ENCODE measurements at places on chromosomes 2 and 18.
A peak's percentile ranks its signal among the peaks of the same experiment; 100 is the strongest.

GRCh38 chr2:168567836-168568235 lies 111.8 kb downstream of the CERS6 start:
- no peak for DNase-seq

DNA sequence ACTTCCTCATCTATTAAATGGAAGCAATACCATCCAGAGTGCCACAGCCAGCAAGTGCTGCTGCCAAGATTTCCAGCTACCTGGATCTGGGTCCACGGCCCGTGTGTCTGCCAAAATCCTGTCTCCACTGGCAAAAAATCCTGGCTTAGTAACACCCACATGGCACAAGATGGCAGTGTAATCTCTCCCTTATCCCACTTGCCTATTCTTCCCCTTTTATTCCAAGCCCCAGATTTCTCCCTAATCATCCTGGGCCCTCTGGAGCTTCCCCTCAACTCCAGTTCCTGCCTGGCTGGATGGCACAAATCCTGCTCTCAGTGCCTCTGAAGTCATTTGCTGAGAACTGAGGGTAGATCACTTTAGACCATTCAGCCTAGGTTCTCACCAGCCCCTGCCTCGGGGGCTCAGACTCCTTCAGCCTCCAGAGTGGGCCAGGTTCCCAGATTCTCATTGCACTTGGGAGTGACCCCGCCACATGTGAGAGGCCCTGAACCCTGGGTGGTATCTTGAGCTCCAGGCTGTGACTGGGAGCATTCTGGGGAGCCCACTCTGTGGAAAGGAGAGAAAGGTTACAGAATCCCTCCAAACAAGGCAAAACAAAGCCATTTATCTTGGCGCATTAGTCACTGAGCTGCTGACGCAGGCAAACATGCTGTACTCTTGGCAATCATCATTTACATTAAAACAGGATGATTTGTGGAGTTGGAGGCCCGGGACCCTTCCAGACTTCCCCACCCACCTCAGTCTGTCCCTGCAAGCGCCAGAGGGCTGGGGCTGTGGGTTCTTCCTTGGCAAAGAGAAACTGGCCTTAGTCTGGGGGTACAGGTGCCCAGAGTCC lies 325.8 kb downstream of the DYSF start:
- DNase-seq, result no peak

DNA sequence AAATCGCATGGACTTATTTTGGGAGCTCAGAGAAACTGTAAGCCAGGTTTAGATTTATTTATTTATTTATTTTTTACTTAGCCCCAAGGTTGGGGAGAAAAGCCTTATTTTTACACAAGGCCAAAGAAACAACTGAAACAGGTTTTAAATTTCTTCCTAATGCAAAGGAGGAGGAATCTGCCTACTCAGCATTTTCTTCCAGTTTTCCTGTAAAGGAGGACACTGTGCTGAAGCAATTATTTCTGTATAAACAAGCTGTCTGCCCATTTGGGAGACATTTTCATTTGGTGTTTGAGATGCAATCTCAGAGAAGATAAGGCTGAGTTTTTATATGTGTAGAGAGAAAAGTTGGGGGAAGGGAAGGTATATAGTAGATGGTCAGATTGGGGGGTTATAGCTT lies 125.0 kb downstream of the ETAA1 start:
- no peak for DNase-seq

GRCh38 chr2:234635284-234635683 lies 138.4 kb upstream of the ARL4C start:
- DNase-seq, result no peak

DNA sequence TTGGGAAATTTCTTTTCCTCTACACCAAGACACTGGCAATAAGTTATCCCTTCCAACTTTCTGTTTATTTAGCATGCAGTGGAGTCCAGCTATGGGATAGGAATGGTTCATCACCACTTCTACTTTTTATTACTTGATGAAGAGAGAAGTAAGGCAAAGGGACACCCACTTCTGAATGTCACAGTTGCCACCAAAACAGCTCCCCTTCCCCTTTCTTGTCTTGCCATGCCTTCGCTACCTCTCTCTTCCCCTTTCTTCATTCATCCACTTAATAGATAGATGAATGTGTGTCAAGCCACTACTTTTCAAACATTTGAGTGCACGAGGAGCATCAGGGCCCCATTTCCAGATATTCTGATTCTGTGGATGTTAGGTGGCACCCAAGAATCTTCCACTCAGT lies 59.6 kb downstream of the KCTD18 start:
- no peak for DNase-seq

GRCh38 chr18:74510770-74511095 lies 14.6 kb downstream of the CNDP2 start:
- no peak for DNase-seq

- peak; percentile 21 for DNase-seq
These were observed 29.3 kb upstream of the DUSP2 start for GRCh38 chr2:96174251-96175144.

All from NCI-H526 treated with DMSO at 0.1 percent for 48 hours (cell line).